Lower lobe of right lung (tissue), 2 donors: ENCODE measurements at places on chromosomes 7 and 10. TPM values are rescaled to one million over a fixed set of nuclear protein-coding genes. Genes with fewer than 3 reads are reported as not detected.

The AEBP1 gene
- 82.5 TPM for total RNA-seq

- DNase-seq, result no peak
Measured at GRCh38 chr10:133349577-133350011, 2.4 kb downstream of the PRAP1 start.

DNA sequence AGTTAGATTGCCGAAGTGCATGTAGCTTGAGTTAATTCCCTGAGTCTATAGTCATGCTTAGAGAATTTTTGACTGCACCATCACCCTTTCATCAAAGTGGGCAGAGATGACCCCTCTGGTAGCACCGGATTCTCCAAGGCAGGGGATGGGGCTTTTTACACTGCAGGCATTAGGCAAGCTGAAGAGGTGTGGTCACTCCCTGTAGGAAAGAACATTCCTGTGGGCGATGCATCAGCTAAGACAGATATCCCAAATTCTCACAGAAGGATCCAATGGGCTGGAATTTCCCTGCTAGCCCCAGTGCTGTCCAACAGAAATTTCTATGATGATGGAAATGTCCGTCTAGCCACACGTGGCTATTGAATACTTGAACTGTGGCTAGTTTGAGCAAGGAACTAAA lies 118.2 kb downstream of the ADAM12 start:
- no peak for DNase-seq

The AVPI1 gene
- total RNA-seq, result 22.6 TPM

- no peak for DNase-seq
Measured at GRCh38 chr7:47988496-47989386, 9.3 kb upstream of the HUS1 start.

DNA sequence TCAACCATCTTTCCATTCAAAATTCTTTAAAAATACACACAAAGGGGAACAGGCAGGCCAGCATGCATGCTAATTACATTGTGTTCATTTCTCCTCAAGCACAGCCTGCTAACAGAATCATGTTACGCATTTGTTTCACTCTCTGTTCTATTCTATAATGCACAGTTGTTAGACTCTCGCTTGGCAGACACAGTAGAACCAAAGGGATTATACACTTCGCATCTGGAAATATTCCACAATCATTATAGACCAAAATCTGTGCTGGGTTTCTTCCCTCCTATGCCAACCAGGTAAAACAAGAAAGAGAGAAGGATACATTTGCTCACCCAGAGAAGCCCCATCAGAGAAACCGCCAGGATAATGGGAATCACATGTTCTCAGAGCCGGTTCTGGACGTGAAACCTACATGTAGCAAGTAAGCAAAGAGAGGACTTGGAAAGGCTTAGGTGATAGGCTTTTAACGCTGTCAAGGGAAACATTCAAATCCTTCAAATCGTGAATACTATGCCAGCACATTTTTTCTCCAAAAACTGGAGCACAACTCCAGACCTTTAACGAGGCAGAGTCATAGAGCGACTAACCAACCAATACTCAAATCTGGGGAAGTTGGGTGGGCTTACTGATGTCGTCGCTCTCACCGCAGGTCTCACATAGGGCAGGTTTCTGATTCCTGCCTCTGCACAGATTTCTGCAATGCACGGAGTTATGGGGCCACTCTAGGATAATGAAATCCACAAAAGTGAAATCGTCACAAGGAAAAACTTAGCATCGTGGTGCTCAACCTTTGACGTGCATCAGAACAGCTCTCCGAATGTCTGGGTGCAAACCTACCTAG lies 380.5 kb upstream of the AUTS2 start:
- no peak for DNase-seq

The DOCK4 gene
- 78.5 TPM for total RNA-seq

DNA sequence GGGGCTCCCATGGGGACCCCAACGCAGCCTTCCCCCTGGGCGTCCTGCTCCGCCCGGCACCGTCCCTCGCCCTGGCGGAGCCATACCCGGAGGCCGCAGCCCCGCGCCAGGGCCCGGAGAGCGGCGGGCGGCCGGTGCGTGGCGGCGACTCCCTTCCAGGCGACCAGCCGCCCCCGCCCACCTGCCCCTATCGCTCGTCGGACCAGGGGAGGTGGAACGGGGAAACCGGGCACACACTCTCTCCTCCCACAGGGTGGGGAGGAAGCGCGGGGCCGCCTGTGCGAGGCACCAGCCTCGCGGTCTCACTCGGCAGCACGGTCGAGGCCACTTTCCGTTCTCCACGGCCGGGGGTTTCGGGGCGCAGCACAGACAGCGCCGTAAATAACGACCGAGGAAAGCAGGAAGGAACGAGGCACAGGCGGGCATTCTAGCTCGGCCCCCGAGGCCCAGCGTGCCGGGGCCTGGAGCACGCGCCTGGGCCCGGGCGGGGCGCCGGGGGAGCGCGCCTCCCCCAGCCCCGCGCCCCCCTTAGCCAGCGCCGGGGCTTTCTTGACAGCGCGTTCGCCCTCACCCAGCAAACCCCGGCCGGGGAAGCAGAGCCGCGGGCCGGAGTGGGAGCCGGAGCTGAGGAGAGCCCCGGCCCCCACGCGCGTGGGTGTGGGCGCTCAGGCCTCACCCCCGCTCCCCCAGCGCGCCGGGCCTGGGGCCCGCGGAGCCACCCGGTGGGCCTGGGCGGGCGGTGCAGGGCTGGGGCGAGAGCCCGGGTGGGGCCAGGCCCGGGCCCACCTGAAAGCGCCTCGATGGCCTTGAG lies 936 bp downstream of the IGF2BP3 start:
- DNase-seq, result no peak
